Small intestine (tissue), 16 donors: ENCODE measurements at places on chromosomes 12 and 14. TPM values are rescaled to one million over a fixed set of nuclear protein-coding genes. Genes with fewer than 3 reads are reported as not detected.

DNA sequence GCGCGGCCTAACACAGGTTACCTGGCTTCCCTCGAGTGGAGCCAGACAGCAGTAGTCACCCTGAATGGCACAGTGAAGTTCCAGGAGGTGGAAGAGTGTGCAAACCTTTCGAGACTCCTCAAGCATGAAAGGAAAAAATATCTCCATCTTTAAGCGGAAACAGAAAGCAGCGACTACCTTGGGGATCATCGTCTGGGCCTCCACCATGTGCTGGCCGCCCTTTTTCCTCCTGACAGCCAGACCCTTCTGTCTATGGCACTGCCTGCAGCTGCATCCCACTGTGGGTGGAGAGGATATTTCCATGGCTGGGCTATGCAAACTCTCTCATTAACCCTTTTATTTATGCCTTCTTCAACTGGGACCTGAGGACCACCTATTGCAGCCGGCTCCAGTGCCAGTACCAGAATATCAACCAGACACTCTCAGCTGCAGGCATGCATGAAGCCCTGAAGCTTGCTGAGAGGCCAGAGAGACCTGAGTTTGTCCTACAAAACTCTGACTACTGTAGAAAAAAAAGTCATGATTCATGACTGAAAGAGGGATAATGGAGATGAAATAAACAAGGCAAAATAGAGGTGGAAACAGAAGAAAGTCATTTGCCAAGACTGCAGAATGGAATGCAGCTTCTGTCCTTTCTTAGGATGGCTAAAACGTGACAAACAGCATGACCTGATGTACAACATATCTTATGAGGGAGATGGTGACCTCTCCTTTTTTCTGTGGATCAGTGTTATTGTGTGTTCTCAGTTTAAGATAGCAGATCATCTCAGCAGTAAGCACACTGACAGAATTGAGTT is 2.4 kb upstream of the HEBP1 start:
- DNase-seq: no peak

- no peak for DNase-seq
These were observed 93.0 kb downstream of the PPP1R12A start for GRCh38 chr12:79841878-79842265.

GRCh38 chr12:5335069-5335468 is 96.8 kb upstream of the NTF3 start:
- no peak for DNase-seq

DNA sequence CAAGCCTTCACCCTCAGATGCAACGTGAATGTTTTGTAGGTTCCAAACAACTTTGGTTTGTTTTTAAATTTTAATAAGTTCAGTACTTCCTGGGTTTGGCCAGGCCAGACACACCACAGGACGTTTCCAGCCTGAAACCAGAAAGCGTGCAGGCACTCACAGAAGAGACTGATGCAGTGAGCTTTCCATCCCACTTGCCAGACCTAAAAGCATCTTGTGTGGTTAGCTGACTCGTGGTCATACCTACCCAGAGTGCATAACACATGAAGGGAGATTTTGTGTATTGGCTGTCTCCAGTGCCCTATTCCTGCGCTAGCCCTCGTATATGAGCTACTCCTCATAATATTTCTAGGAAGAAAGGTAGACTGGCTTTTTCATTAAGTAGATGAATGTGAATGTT is 297.3 kb upstream of the FAR2 start:
- no peak for DNase-seq

- peak; percentile 69 for DNase-seq
These were observed at the start of gene FAM234B for GRCh38 chr12:13044002-13044905. Gene FAM234B (plus strand): TSS chr12:13044381. CDS start chr12:13044404, 23 bp downstream.

CARMIL3 gene
- polyA plus RNA-seq: 1.4 TPM
